NCI-H2029 (cell line): ENCODE measurements at places on chromosomes 5 and 9.

DNA sequence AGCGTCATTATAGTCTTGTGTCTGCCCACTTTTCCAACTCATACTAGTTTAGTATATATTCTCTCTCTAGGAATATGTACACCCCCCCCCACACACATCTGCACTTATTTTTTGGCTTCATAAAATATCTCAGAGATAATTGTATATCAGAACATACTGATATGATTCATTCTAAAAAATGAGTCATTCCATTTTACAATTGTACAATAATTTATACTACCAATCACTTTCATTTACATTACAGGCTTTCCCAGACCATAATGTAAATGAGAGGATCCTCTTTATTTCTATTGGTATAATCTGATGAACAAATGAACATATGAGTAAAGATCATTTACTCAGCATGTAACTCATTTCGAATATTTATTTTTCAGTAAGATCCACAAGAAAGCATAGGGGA lies 1842.9 kb upstream of the C9orf72 start:
- DNase-seq, result no peak

- no peak for DNase-seq
Observed at GRCh38 chr9:101739311-101739710, 864 bp upstream of the GRIN3A start.

- DNase-seq, result no peak
Observed at GRCh38 chr5:60724126-60724525, 24.2 kb upstream of the DEPDC1B start.

- DNase-seq, result no peak
Observed at GRCh38 chr5:8329773-8330172, 460.8 kb downstream of the MTRR start.
